ENCODE measurements at places on chromosomes 3 and 15. TPM values are rescaled to one million over a fixed set of nuclear protein-coding genes. Genes with fewer than 3 reads are reported as not detected.
A peak's percentile ranks its signal among the peaks of the same experiment; 100 is the strongest.

- DNase-seq: no peak
- H3K27ac ChIP-seq: no peak overlapping the region
- no peaks in the 10 kb centered on the region for H3K27me3 ChIP-seq
- H3K4me1 ChIP-seq: no peaks in the 10 kb centered on the region
- H3K36me3 ChIP-seq: peaks cover 11% of the 10 kb centered on the region
- no peak overlapping the region for H3K4me3 ChIP-seq
Measured at GRCh38 chr3:186181901-186182300, 73.0 kb upstream of the ETV5 start.

- no peak for DNase-seq
- no peaks in the 10 kb centered on the region for H3K27me3 ChIP-seq
- H3K4me3 ChIP-seq: no peak overlapping the region
- H3K27ac ChIP-seq: no peak overlapping the region
- H3K36me3 ChIP-seq: no peaks in the 10 kb centered on the region
- no peaks in the 10 kb centered on the region for H3K4me1 ChIP-seq
Measured at GRCh38 chr3:97713634-97714033, 50.9 kb upstream of the ARL6 start.

- no peak for DNase-seq
- no peaks in the 10 kb centered on the region for H3K27me3 ChIP-seq
- H3K36me3 ChIP-seq: peaks cover under 1% of the 10 kb centered on the region
- no peak overlapping the region for H3K4me3 ChIP-seq
Measured at GRCh38 chr3:127753898-127754410, 68.4 kb downstream of the MGLL start.

DNA sequence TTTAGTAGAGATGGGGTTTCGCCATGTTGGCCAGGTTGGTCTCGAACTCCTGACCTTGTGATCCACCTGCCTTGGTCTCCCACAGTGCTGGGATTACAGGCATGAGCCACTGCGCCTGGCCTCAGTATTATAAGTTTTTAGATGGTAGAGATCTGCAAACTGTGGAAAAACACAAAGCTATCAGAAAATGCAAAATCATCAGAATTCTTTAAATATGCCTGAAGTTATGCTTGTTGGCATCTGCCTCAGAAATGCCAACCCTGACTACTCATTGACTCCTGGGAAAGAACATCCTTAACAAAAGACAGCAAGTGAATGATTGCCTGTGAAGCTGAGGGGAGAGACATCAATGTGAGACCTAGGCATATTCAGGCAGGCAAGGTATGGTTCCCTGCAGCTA lies 94.3 kb upstream of the MB21D2 start:
- H3K27me3 ChIP-seq: no peaks in the 10 kb centered on the region
- no peak overlapping the region for H3K4me3 ChIP-seq
- H3K27ac ChIP-seq: no peak overlapping the region
- DNase-seq: no peak
- H3K36me3 ChIP-seq: no peaks in the 10 kb centered on the region
- peaks cover 32% of the 10 kb centered on the region for H3K4me1 ChIP-seq

GRCh38 chr3:154584041-154584440 lies 154.1 kb upstream of the GPR149 start:
- H3K4me3 ChIP-seq: no peak overlapping the region
- H3K27ac ChIP-seq: no peak overlapping the region
- H3K36me3 ChIP-seq: no peaks in the 10 kb centered on the region

GRCh38 chr3:7817239-7817638 lies 684.4 kb upstream of the LMCD1 start:
- no peak overlapping the region for H3K4me3 ChIP-seq
- DNase-seq: no peak
- H3K36me3 ChIP-seq: no peaks in the 10 kb centered on the region
- H3K27me3 ChIP-seq: no peaks in the 10 kb centered on the region
- H3K4me1 ChIP-seq: no peaks in the 10 kb centered on the region

DNA sequence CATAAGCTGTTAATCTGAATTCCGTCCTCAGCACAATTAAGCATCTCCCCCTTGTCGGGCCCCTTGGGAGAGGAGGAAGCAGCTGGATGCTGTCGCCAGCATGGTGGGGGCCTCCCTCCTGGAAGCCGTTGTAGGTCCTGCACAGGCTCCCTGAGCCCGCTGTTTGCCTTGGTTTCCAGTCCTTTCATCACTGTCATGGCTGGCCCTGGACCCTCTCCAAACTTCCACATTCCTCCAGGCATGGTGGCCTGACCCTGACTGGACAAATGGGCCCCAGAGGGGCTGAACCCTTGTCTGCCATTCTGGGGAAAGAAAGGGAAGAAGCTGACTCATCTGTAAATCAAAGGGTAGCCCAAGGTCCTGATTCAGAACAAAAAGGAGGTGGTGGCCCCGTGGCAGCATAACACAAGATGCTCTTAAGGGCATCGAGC lies 300.5 kb upstream of the LRRFIP2 start:
- H3K4me1 ChIP-seq: peaks cover 24% of the 10 kb centered on the region
- no peak overlapping the region for H3K27ac ChIP-seq
- H3K27me3 ChIP-seq: no peaks in the 10 kb centered on the region
- DNase-seq: no peak
- H3K4me3 ChIP-seq: no peak overlapping the region
- peaks cover 53% of the 10 kb centered on the region for H3K36me3 ChIP-seq

- peaks cover 88% of the 10 kb centered on the region for H3K27me3 ChIP-seq
- no peaks in the 10 kb centered on the region for H3K36me3 ChIP-seq
- peaks cover 29% of the 10 kb centered on the region for H3K4me1 ChIP-seq
- H3K4me3 ChIP-seq: peak overlapping the region; percentile 67
- no peak for DNase-seq
- H3K27ac ChIP-seq: no peak overlapping the region
Measured at GRCh38 chr15:88255484-88256278, 858 bp downstream of the NTRK3 start.

The C3orf22 gene
- not detected for total RNA-seq

The PEX11A gene
- total RNA-seq: 11.4 TPM

The ATP13A5 gene
- not detected for total RNA-seq

The CIB2 gene
- total RNA-seq: 26.1 TPM

The TRPM1 gene
- not detected for total RNA-seq

The TTC21A gene
- total RNA-seq: 2.1 TPM
